Urinary bladder (tissue), 4 donors: ENCODE measurements at places on chromosomes 11 and 22. TPM values are rescaled to one million over a fixed set of nuclear protein-coding genes. Genes with fewer than 3 reads are reported as not detected.

- DNase-seq, result no peak
Measured at GRCh38 chr11:12812849-12813248, 138.6 kb downstream of the TEAD1 start.

GRCh38 chr11:10444725-10445315, 10.2 kb upstream of the AMPD3 start:
- DNase-seq, result no peak

- DNase-seq, result no peak
Measured at GRCh38 chr11:111462329-111462728, 49.9 kb downstream of the BTG4 start.

DNA sequence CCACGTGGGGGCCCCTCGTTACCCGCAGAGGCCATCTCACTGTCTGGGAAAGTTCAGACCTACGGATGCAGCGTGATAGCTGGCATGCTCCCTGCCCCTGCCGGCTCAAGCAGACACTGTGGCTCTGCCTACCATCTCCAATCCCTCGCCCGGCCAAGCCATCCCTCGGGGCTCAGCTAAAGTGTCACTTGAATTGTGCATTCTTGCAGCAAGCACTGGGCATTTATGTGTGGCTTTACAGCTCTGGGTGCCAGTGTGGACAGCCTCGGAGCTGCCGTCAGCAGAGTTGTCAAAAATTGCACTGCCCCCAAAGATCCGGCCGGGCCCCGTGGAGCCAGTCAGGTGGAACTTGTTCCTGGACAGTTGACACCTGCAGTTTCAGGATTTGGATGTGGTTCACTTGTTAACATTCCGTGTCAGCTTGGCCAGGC, 75.0 kb upstream of the FGF3 start:
- no peak for DNase-seq

DNA sequence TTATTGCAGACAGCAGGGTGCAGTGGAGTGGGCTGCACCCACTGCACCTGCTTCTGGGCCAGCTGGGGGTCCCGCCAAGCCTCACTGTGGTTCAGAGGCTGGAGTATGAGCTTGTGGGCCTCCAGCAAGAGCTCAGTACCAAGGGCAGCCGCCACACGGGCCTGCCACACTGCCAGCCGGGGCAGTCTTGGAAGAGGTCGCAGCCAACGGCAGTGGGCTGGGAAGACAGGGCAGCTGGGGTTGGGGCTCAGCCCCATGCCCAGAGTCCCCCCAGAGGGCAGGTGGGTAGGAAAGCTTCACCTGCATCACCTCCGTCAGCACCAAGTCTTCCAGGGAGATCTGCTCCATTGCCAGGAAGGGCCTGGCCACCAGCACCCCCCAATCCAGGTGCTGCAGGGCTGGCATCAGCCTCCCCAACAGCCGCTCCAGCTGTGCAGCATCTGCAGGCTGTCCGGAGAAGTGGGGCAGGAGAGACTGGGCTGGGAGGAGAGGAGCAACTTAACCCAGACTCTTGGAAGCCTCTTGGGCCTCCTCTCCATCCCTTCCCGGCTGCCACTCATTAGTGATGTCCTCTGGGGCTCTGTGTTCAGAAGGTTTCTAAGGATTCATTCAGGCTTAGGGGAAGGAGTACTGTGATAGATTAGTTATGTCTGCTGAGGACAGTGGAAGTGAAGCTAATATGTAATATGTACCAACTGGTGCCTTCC, 1.1 kb upstream of the GSTT4 start:
- no peak for DNase-seq

DNA sequence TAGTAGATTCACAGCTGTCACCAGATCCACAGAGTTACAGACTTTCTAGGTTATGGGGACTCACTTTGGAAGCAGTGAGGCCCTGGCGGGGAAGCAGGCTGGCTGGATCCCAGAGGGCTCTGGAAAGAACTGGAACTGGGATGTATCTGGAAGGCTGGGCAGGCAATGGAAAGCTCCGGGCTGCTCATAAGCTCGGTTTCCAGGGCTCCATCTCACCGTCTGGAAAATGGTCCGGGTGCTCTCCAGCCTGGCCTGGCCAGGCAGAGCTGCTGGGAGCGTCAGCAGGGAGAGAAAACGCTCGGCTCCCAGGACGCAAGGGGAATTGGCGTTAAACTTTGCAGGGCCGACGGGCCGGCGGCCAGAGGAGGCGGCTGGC, 335 bp upstream of the SEZ6L start:
- DNase-seq, result no peak

ANGPTL5 gene
- not detected for total RNA-seq

A4GALT gene
- 10.7 TPM for total RNA-seq

DGCR6 gene
- 4.4 TPM for total RNA-seq

MRGPRE gene
- total RNA-seq, result not detected
